BE2C (cell line): ENCODE measurements at places on chromosomes 12 and 14.

- DNase-seq: no peak
Measured at GRCh38 chr12:49934505-49934904, 16.0 kb upstream of the AQP2 start.

DNA sequence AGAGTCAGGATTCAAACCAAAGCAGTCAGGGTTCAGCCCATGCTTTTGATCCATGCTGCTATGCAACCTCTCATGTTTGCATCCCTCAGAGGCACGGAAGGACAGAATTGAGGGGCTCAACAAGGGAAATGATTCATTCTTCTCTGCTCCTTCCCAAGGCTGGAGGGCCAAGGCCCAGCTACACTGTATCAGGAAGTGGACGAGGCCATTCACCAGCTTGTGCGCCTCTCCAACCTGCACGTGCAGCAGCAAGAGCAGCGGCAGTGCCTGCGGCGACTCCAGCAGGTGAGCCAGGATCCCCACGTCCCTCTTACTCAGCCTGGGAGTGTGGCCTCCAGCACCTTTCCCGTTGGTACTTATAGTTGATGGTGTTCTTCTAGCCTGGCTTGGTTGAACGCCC is 8.6 kb downstream of the ARHGEF40 start:
- no peak for DNase-seq

DNA sequence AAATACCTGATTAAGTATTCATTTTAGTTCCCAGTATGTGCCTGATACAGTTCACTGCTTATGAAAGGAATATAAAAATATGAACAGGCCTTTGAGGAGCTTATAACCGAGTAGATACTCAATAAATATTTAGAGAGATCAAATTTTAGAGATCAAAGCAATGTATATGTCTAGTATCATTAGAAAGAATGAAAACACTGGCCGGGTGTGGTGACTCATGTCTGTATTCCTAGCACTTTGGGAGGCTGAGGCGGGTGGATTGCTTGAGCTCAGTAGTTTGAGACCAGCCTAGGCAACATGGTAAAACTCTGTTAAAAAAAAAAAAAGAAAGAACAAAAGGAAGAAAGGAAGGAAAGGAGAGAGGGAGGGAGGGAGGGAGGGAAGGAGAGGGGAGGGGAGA is 113.2 kb upstream of the EEA1 start:
- DNase-seq: no peak

DNA sequence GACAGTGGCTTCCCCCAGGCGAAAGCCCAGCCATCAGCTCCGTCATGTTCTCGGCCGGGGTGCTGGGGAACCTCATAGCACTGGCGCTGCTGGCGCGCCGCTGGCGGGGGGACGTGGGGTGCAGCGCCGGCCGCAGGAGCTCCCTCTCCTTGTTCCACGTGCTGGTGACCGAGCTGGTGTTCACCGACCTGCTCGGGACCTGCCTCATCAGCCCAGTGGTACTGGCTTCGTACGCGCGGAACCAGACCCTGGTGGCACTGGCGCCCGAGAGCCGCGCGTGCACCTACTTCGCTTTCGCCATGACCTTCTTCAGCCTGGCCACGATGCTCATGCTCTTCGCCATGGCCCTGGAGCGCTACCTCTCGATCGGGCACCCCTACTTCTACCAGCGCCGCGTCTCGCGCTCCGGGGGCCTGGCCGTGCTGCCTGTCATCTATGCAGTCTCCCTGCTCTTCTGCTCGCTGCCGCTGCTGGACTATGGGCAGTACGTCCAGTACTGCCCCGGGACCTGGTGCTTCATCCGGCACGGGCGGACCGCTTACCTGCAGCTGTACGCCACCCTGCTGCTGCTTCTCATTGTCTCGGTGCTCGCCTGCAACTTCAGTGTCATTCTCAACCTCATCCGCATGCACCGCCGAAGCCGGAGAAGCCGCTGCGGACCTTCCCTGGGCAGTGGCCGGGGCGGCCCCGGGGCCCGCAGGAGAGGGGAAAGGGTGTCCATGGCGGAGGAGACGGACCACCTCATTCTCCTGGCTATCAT is 663 bp downstream of the PTGER2 start:
- peak; percentile 47 for DNase-seq

DNA sequence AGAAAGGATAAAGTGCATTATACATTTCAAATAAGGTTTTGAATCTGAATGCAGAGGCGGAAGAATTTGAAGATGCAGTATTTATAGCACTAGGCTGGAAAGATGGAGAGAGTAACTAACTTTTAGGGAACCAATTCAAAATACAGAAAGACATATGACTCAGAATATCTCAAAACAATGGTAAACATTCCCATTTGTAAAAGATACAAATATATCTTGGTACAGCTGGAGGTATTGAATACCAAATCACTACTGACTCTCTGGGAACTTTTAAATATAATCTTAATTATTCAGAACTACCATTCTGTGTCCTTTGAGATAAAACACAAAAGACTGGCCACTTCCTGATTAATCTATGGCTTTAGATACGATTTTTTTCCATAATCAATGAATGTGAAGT is 5.1 kb downstream of the CD69 start:
- DNase-seq: no peak

GRCh38 chr12:3417937-3418462 is 73.0 kb upstream of the PRMT8 start:
- DNase-seq: no peak

DNA sequence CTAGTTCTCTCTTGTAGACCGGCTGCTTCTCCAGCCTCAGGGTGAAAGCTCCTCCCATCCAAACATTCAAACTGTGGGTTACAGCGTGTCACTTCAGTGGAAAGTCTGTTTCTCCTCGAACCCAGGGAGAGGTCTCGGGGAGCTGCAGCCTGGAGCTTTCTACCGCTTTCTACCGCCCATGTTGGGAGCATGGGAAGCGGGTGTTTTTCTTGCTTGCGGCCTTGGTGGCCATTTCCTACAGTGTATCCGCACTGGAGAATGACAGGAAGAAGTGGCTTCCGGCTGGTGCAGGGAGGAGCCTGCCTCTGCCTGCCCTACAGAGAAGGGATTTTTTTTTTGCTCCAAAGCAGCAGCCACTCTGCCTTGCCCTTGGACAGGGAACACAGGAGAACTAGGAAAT is 21.2 kb downstream of the ZFP36L1 start:
- no peak for DNase-seq
